ENCODE measurements at places on chromosomes 6 and 20. TPM values are rescaled to one million over a fixed set of nuclear protein-coding genes. Genes with fewer than 3 reads are reported as not detected.

The C2 gene
- 59.6 TPM for total RNA-seq

The KHDC1L gene
- not detected for total RNA-seq

The ADGB gene
- not detected for total RNA-seq

The SLC22A23 gene
- 5.6 TPM for total RNA-seq

The SUMO4 gene
- total RNA-seq, result 1.8 TPM

The CLPSL1 gene
- total RNA-seq, result not detected

The NHSL1 gene
- 13.3 TPM for total RNA-seq

The TRIM10 gene
- not detected for total RNA-seq

The PRDM13 gene
- not detected for total RNA-seq

The OLIG3 gene
- not detected for total RNA-seq

The TOX2 gene
- total RNA-seq, result 1.1 TPM

Measured in posterior vena cava (tissue), 2 donors.